ENCODE measurements at places on chromosomes 2 and 18.

- no peak for DNase-seq
These were observed 24.1 kb upstream of the EPHA4 start for GRCh38 chr2:221596192-221596591.

GRCh38 chr2:18268400-18268799 lies 292.1 kb downstream of the RDH14 start:
- no peak for DNase-seq

DNA sequence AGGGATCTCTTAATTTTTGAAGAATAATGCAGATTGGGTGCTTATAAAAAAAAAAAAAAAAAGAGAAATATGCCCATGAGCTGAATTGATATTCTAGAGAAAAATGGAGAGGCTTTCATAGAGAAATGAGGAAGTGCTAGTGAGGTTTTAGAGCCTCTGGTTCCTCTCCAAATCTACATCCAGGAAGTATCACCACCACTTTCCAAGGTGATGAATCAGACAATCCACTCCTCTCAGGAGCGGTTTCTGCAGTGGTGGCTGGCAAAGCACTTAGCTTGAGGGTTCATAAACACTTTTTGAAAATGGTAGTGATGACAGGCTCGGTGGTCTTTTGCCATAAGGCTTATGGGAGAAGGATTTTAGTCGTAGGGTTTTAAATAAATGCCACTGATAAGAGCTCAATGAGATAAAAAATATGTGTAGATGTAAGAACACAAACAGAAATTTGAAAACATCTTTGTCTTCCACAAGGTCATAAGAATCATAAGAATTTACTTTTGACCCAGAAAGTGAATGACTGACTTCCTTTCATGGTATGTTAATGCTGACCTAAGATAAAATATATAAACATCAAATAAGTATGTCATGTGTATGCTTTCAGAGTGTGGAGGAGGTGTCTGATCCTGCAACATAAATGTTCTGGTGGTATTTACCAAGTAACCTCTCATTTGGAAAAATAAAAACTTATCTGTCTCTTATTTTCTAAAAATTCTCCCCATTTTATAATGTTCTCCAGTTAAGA lies 42.1 kb upstream of the DSG1 start:
- no peak for DNase-seq

- DNase-seq, result no peak
These were observed 429.1 kb downstream of the RNF144A start for GRCh38 chr2:7346336-7346735.

DNA sequence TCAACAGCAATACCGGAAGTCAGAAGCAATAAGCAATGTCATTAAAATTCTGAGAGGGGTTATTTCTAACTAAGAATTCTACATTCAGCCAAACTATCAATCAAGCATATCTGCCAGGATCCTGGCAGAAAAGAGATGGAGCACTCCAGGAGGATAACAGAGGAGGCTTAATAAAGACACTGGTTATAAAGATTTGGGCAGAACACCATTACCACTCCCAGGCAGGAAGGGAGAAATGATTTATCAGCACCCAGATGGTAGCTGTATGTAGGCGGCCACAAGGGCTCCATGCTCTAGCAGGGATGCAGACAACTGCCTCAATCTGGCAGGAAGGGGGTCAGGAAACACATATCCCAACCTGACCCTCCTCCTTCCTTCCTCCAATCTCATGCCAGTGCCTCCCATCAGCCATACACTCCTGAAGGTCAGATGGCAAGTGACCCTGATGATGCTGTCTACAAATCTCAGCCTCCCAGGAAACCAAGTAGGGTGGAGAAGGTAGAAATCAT lies 20.5 kb upstream of the TNFAIP6 start:
- no peak for DNase-seq

- DNase-seq, result no peak
These were observed 37.4 kb downstream of the AFF3 start for GRCh38 chr2:100104718-100105677.

DNA sequence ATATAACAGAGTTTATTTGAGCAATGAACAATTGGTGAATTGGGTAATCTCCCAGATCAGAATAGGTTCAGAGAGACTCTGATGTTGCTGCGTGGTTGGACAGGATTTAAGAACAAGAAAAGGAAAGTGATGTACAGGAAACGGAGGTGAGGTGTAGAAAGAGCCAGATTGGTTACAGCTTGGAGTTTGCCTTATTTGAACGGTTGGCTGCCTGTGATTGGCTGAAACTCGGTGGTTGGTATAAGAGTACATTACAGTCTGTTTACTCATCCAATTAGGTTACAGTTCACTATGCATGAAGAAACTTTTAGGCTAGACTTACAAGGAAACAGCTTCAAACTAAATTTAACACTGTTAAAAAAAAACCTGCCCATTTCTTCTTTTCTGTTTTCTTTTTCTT lies 68.0 kb upstream of the CABLES1 start:
- DNase-seq, result no peak

DNA sequence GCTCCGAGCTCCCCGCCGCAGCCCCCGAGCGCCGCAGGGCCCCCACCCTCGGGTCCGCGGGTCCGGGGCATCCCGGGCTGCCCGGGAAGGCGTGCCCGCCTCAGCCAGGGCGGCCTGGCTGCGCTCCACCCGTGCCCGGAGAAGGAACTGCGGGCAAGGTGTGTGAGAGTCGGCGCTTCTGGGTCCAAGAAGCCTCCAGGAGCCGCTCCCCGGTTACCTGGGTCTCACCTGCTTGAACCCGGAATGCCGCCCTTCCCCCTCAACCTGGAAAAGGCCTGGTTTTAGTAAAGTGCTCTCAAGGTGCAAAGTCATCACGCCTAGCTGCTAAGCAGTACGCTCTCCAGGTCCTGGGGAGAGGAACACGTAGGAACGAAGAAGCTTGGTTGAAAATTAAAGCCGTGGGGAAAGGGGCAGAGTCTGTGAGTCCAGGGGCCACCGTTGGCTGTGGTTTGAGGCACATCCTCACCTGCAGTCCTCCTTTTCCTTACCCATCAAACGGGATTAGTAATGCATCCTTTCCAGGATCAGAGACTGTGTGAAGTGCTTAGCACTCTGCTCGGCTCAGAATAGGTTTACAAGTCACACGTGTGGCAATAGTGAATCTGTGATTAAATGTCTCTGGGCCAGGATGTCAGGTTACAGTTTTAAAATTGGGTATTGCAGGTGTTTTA lies 1.2 kb downstream of the ASAP2 start:
- DNase-seq, result no peak

GRCh38 chr2:45909677-45910191 lies 258.3 kb downstream of the PRKCE start:
- DNase-seq, result no peak

DNA sequence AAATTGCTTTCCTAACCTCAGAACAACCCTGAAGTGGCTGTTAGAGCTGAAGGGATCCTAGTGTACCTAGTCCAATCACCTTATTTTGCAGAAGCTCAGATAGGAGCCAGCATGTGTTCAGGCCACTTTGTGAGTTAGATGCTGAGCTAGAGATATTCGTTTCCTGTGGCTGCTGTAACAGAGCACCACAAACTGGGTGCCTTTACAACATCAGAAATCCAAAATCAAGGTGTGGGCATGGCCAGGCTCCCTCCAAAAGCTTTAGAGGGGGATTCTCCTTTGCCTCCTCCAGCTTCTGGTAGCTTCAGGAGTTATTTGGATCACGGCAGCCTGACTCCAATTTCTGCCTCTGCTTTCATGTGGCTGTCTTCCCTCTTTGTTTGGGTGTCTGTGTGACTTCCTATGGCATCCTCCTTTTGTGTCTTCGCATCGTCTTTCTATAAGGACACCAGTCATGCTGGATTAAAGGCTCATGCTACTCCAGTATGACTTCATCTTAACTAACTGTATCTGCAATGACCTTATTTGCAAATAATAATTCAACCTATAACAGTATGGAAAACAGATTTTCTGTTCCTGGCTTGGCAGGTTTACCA lies 86.3 kb upstream of the TGFA start:
- DNase-seq, result no peak

DNA sequence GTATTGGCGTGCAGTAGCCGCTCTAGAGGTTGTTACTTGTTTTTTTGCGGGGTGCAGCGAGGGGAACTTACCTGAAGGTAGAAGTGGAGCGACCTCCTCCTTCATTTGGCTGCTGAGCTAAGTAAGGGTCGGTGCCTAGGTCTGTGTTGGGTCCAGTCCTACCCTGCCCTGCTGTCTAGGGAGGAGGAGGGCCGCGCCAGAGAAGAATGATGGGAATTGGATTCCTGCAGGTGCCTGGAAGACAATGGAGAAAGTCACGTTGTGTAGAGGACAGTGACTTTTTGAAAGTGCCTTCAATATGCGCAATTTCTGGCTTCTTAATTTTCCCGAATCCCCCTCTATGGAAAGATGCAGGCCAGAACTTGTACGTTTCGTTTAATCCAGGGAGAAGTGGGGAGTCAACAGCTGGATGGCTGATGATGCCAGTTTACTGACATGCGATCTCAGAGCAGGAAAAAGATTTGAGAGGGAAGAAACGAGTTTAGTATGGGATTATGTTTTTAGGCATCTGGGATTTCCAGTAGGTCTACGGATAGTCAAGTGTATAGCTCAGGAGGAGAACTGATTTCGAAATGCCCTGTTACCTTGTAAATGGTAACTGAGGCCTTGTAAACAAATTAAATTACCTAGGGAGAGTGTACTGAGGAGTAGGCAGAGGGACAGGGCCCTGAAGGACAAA lies 653 bp downstream of the MRPS9 start:
- DNase-seq, result no peak

DNA sequence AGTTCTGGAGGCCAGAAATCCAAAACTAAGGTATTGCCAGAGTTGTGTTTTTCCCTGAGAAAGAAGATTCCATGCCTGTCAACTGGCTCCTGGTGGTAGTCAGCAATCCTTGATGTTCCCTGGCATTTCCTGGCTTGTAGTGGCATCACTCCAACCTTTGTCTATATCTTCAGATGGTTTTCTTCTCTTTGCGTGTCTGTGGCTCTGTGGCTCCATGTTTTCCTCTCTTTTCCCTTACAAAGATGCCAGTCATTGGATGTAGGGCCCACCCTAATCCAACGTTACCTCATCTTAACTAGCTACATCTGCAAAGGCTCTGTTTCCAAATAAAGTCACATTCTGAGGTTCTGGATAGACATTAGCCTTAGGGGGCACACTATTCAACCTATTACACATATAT lies 41.8 kb downstream of the SLC14A1 start:
- DNase-seq, result no peak

GRCh38 chr2:27016801-27017325 lies 15.9 kb upstream of the TMEM214 start:
- no peak for DNase-seq

GRCh38 chr2:1662606-1663180 lies 81.6 kb downstream of the PXDN start:
- DNase-seq, result no peak

DNA sequence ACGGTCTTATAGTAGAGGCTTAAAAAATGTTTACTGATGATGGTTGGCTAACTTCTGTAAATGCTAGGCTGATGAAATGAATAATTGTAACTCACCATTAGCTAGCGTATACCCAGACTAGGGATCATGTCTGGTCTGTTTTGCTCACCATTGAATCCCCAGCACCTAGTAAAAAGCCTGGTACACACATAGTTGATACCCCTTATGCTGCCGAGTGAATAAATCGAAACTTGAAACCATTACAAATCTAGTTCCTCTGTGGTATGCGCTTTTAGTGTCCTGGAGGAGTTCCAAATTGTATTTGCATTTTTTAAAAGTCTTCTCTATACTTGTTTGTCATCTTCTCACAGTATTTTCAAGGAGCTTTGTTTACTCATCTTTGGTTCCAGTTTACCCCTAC lies 1.3 kb downstream of the TAF1B start:
- no peak for DNase-seq

DNA sequence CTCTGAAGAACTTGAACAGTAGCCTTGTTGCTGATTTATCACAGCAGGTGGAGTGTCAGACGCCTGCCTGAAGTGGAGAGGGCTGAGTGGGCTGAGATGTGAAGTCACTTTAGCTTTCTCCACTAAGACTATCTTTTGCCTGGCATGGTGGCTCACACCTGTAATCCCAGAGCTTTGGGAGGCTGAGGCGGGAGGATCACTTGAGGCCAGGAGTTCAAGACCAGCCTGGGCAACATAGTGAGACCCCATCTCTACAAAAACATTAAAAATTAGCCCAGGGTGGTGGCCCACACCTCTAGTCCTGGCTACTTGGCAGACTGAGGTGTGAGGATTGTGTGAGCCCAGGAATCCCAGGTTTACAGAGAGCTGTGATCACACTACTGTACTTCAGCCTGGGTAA lies 60.6 kb upstream of the TTC39C start:
- DNase-seq, result no peak

DNA sequence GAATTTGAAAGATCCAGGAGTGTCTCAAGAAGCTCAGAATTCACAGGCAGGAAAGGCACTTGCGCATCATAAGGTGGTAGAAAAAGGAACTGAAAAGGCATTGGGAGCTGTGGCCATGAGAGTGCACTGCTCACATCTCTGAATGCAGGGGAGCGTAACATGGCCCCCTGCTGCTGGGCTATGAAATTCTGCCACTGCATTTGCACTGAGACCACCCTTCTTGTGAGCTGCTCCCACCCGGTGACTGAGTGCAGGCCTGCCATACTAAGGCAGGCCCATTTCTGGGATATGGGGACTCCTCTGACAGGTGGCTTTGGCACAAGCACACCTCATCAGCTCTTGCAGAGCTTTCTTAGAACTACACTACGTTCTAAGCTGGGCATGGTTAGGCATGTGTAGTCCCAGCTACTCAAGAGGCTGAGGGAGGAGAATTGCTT lies 25.3 kb upstream of the STARD7 start:
- DNase-seq, result no peak

GRCh38 chr18:46350598-46351159 lies 246.5 kb downstream of the HAUS1 start:
- DNase-seq, result no peak

DNA sequence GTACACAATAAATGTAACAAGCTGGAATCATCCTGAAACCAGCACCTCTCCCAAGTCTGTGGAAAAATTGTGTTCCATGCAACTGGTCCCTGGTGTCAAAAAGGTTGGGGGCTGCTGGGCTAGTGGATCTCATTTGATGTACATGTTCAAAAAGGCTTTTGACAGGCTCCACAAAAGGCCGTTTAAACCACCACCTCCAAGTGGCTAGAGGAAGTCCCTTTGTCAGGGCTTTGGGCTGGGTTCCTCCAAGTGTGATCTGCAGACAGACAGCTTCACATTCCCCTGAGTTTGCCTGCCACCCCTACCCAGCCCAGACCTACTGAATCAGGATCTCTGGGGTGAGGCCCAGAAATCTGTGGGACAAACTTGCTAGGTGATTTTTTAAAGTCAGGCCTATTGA lies 84.7 kb downstream of the TGFA start:
- no peak for DNase-seq

DNA sequence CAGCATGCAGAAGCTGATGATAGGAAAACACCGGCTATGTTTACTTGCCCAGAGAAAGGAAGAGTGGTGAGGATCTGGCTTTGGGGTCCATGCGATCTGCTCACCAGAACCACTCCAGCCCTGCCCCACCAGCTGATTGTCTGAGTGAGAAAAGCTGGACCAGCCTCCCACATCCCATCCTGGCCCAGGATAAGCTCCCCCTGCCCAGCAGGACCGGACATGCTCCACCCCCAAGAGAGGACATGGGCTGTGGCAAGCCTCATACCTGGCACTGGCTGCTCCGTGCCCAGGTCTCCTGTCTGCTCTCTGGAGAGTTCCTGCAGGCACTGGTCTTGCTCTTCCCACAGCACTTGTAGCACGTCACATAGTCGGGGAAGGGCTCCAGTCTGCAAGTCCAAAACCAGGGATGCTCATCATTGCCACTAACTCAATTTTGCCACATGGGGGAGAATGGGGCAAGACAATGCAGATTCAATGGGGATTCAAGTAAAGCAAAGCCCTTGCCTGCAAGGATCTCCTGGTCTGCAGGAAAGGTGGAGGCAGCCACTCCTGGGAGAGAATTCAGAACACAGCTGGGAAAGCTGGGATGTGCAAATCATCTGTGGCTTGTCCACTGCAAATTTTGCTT lies 30.0 kb downstream of the SCTR start:
- no peak for DNase-seq

- DNase-seq, result no peak
These were observed 159.0 kb downstream of the DCC start for GRCh38 chr18:52499016-52499415.

All from stimulated activated CD8-positive, alpha-beta memory T cell treated with anti-CD3 and anti-CD28 coated beads, Interleukin-12 subunit alpha, Interleukin-12 subunit beta, amount 100 ng/mL, for 4 hours (primary cell).